IPS-NIHi11 (cell line): ENCODE measurements at places on chromosomes 7 and 10.

GRCh38 chr10:48456808-48457761 is 147.8 kb downstream of the ARHGAP22 start:
- DNase-seq = no peak

DNA sequence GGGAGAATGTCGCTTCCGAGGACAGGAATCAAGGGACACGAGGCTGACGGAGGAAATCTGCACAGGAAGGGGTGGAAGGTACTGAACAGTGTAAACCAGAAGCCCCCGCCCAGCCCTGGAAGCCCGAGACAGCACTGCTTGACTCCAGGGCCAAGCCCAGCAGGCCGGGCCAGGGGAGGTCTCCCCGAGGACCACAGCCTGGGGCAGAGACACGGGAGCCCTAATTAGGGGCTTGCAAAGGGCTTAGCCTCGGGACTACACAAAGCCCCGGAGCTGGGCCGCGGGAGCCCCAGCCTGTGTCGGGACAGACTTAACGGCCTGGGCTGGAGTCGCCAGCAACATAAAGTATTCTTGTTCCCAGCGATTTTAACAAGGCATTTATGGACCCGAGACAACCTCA is 50.8 kb downstream of the OAT start:
- DNase-seq = no peak

GRCh38 chr10:63430091-63430998 is 35.4 kb downstream of the JMJD1C start:
- DNase-seq = no peak

DNA sequence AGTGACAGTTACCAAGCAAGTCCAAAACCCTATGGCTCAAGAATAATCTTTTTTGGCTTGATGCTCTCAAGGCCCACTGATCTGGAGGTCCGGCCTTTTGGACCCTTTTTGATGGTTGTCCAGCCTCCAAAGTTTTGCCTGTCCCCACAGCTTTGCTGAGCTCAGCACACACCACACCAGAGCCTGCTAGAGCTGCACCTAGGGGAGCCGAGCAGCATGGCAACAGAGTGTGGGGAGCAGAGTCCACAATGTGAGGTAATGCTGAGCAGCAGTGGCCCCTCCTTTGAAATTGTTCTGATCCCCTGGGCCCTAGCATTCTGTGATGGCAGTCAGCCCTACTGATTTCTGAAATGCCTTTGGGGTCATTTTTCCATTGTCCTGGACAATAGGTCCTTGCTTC is 9.3 kb downstream of the GIMAP7 start:
- DNase-seq = no peak

DNA sequence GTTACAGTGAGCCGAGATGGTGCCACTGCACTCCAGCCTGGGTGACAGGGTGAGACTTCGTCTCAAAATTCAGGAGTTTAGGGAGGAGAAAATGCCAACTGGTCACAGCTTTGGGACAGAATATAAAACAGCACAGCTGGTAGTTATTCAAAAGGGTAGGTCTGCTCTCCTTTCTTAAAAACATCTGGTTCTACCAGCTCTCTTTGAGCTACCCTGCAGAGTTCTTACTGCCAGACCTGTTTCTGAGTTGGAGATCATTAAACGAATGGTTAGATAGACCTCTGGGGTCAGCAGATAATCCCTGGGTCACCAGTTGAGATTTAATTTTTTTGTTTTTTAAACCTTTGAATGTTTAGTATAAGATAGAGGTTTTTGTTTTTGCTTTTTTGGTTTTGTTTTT is 52.6 kb downstream of the MCU start:
- peak; percentile 9 for DNase-seq

DNA sequence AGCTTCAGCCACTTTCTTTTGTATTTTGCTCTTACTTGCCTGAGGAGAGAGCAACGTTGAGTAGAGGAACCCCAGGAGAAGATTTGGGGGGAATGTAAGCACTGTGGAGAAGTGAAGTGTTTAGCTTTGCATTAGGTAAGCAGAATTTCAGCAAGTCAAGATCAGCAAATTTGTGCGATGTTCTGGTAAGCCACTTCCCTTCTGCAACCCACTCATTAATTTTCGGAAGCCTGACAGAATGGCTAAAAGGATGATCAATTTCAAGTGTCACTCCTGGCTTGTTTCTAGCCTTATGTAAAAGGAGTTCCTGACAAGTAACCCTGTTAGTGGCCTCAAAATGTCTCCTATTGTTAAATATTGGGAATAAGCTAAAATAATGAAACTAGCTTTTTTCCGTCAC is 48.5 kb upstream of the NXPH1 start:
- DNase-seq = no peak

DNA sequence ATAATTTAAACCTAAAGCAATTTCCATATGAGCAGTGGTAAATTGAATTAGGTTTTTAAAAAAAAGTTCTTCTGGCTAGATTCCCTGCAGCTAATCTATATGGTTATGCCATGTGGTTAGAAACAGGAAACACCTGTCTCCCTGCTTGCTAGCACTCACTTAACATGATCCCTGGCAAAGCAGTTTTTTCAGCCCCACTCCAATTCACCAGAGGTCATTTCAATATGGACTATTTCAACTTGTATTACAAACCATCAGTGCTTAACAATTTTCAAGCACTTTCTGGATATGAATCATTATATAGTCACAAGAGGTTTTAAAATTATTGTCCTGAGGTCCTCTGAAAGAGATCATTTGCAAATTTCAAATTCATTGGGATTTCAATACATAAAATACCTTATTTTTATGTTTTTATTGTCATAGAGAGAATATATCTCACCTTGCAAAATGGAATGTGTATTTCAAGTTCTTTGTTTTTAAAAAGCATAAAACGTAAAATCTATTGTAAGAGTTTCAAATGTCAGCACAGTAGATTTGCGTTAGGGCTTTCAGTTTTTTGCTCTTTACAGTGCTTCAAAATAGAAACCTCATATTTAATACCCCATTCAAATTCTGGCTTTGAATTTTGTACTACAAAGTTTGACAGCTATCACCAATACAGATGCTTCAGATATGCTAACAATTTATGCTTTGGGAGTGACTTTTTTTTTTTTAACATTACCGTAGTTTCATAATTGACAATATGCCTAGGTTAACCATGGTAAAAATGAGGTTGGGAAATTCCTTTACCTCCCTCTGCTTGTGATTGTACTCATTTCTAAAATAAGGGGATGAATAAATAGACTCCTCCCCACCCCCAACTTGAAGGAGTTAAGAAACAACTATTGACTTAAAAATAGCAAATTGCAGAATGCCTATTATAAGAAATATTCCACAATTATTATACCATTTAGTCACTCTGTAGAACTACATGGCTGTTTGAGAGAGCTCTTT is 117.5 kb upstream of the HGF start:
- DNase-seq = no peak

DNA sequence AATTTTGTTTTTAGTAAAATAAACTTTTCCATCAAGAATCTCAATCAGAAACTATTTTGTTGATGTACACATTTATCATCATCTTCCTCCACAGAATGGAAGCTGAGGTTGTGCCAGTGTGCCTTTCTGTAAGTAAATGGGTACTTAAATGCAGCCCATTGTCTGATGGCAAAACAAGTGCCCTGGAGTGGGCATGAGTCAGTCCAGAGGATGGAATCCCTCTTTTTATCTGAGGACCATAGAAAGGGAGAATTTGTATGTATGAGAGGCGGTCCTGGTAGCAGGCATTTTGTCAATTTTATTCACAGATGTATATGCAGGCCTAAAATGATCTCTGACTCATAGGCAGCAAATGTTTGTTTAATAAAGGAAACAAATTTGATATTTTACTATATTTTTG is 102.1 kb upstream of the MAGI2 start:
- no peak for DNase-seq

- no peak for DNase-seq
Observed at GRCh38 chr7:71860572-71860971, 551.6 kb downstream of the CALN1 start.

DNA sequence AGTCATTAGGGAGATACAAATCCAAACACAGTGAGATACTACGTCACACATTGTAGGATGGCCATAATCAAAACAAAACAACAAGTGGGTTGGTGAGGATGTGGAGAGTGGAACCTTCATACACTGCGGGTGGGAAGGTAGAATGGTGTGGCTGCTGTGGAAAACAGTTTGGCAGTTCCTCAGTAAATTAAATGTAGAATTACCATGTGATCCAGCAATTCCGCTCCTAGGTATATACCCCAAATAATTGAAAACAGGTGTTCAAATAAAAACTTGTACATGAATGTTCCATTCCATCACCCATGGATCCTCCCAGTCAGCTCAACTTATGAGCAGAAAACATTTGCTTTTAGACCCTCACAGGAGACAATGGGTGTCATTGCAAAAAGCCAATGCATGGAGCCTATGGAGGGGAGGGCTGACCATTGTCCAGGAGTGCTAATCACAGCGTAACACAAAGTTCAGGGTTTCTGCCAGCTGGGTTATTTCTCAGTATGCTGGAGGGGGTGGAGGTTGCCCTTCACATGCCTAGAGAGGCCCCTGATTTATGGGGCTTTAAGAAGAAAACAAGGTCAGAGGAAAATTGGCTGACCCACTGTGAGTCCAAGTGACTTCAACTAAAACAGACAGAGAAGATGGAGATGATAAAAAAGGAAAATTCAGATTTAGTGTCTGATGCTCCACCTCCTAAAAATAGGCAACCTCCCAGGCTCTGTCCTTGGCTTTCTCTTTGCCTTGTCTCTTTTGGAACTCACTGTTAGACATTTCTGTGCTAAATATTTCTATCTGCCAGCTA is 124.1 kb downstream of the WDR11 start:
- DNase-seq = no peak

DNA sequence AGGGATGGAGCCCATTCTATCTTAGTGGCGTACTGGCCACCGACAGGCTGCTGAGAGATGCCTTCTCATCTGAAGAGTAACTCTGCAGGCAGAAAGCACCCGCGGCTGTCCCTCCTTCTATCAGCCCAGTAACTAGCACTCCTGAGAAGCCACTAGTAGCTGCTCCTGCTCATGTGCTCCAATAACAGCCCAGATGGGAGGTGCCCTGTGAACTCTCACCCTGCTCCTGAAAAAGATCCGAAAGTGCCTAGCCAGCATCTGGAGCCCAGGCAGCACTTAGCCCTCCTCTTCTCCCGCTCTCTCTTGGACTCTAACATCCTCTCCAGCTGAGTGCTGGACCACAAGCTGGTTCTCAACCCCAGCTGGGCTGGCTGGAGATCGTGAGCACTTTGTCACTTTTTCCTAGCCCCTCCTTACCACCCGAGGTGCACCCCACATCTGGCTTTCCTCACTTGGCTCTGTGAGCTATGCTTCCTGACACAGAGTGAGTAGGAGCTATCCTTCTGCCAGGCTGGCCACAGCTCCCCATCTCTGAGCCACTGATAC is 239.2 kb downstream of the GRID1 start:
- DNase-seq = no peak

DNA sequence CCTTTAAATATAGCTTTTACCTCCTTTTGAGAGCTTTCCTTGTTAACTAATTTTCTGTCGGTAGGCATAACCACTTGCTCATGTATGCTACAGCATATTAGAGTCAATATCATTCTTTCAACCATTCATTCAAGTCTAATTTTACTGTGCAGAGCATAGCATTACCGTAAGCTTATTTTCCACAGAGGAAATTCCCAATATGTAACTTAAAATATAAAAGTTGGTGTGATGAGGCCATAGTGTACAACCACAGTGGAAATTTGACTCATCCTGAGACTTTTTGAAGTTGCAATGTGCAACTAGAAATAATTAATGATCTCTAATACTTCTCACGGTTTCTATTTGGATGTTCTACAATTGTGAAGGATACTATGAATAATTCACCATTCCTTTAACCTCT is 80.6 kb upstream of the KLF6 start:
- DNase-seq = no peak

DNA sequence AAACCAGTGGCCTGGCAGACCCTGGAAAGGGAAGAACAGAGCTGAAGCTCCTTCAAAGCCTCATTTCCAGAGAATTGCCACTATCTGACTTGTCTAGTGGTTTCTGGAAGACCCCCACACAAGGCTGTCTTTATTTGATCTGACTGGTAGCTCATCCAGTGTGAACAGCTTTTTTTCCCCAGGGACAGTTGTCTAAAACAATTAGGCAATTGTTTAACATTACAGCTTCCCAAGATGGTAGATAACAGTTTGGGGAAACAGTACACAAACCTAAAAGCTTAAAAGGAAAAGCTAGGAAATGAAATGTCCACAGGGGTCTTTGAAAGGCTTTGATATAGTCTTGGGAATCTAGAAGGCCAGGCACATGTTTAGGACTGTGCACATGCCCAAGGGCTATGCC is 203.4 kb upstream of the CTBP2 start:
- DNase-seq = no peak

DNA sequence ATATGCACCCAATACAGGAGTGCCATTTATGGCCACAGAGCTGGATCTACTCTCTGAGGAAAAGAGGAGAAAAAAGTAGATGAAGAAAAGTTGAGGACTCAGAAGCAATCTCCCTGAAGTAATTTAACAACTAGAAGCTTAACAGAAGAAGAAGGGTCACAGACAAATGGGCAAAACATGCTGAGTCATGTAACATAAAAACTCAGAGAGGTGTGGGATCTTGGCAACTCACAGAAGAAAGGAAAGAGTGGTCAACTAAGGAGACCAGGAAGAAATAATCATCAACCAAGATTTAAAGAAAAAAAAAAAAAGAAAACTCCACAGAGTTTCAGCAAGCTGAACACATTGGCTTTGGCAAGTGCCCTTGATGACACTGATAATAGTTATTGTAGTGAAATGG is 51.8 kb upstream of the BET1 start:
- no peak for DNase-seq

- DNase-seq = no peak
Observed at GRCh38 chr7:112105584-112106530, 100.3 kb downstream of the DOCK4 start.

DNA sequence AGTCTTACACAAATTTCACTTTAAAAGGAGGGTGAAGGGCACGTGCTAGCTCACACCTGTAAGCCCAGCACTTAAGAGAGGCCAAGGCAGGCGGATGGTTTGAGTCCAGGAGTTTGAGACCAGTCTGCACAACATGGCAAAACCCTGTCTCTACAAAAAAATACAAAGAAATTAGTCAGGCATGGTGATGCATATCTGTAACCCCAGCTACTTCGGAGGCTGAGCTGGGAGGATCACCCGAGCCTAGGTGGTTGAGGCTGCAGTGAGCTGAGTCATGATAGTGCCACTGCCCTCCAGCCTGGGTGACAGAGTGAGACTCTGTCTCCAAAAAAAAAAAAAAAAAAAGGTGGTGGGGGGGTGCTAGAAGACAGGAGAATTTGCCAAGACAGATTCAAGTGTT is 237.3 kb upstream of the KLF14 start:
- no peak for DNase-seq

DNA sequence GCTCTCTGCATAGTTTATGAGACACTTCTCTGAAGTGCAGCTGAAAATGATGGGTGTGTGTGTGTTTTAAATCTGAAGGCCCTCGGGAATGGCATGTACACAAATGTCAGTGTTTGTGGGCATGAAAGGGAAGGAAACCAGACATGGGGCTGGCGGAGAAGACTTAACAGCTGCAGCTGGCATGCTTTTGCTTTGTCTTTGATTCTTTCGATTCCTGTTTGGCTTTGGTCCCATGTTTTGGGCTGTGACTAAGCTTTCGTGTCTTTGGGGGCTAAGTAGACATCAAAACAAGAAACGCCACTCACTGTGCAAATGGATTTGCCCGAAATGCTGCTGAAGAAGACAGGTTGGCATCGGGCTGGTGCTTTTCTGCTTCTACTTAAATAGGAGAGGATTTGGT is 179.3 kb downstream of the PFKFB3 start:
- DNase-seq = no peak
